Muscle of back (tissue), 13 donors: ENCODE measurements at places on chromosomes 2 and 18. TPM values are rescaled to one million over a fixed set of nuclear protein-coding genes. Genes with fewer than 3 reads are reported as not detected.

Gene AQP12B
- 1.1 TPM for polyA plus RNA-seq

Gene NPPC
- 8.3 TPM for polyA plus RNA-seq

Gene LCT
- polyA plus RNA-seq: not detected

Gene GKN2
- polyA plus RNA-seq: 0.11 TPM

Gene RAPGEF4
- 4.3 TPM for polyA plus RNA-seq

Gene SELENOI
- 11.7 TPM for polyA plus RNA-seq

DNA sequence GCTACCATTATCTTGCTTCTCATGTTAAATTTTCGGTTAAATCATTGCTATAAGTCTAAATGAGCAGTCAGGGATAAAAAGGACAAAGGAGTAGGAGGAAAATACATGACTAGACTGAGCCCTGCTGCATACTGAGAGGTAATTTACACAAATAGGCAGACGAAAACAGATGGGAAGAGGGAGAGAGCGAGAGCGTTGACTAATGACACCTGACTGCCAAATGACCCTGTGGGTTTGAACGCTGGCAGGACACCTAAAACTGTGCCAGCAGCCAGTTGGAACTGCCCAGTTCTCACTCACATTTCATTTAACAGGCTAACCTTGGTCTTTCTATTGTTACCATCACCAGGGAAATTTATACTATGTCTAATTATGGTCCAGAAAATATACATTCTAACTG is 978.2 kb downstream of the CPS1 start:
- no peak for DNase-seq

GRCh38 chr18:35334821-35335220 is 9.4 kb downstream of the ZNF24 start:
- DNase-seq: no peak

DNA sequence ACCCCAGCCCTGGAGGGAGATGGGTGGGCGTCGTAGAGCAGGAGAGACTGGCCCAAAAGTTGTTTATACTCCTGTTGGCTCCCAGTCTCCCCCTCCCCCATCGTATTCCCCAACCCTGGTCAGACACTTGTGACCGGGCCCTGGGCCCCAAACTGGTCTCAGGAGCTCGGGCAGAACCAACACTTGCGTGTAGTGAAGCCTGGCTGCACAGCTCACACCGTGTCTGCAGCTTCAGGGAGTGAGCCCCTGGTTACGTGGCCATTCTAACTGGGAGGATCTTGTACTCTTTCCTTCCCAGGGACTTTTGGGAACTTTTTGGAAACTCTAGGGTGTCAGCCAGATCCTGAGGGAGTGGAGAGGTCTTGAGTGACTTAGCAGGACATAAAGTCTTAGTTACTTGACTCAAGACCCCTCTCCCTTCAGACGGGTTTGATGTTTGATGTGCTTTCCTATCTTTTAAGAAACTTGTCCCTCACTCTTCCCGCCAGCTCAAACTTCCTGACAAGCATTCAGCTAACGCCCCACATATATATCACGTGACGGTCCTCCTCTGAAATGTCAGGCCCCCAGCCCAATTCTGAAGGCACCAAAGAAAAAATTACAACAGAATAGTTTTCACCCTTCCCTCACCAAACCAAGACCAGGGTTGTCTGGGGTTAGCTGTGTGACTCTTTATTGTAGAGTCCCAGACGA is 2.3 kb downstream of the PKDCC start:
- no peak for DNase-seq

DNA sequence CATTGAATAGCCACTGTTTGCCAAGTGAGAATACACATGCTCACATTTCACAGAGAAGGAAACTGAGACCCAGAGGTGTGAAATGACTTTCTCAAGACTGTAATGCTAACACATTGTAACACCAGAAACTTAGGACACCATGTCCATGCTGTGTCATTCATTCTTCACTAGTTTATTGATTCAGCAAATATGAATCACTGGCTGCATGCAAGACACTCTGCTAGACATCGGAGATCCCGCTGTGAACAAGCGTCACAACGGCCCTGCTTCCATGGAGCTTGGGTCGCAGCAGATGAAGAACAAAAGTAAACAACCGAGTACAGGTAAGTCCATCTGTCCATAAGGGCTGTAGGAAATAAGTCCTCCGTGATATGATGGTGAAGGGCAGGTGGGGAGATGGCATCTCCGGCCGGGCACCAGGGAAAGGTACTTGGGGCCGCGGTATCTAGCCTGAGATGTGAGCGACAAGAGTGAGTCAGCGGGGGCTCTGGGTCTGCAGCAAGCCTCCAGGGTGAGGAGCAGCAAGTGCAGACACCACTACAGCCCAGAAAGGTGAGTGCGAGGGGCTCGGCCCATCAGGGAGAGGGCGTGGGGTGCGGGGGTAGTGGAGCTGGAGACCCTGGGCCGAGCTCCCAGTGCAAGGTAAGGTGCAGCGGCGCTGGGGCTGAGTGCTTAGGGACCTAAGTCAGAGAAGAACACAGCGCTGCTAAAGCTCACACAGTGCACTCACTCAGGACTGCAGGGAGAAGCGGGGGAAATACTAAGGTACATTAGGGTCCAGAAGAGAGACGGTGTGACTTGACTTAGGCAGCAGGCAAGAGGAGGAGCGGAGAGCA is 391.2 kb downstream of the FBXO15 start:
- DNase-seq: no peak

GRCh38 chr18:13604786-13605185 is 121.6 kb downstream of the FAM210A start:
- DNase-seq: no peak

DNA sequence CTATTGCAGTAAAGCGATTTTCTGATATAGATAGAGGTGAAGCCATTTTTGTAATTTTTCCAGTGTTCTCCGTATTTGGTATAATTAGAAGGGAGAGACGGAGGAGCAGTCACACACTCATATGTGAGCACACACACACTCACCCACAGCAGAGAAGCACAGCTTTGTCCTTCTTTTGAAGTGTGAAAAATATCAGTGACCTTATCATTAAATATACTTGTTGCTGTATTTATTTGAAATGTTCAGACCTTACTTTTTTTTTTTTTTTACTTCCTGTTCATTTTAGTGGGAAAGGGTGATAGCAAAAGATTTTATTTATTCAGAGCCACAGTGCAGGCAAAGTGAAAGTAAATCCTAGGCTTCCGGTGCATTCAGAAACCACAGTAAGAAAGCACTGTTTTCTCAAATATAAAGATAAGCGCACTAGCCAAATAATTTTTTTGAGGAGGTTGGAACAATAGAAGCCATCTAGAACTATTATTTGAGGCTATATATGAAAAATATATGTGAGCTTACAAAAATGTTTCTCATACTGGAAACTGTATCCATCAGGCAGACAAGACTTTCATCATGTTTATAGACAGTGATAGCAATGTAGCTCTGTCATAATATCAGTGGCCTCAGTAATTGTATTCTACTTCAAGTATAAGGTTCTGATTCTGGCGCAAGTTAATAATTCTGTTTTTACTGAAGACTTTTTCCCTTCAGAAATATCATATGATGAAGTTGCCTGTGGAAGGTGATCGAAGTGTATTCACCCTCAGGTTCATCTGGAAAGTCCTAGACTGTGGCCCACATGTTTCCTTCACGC is 37.2 kb downstream of the TSHZ1 start:
- DNase-seq: peak; percentile 69

- no peak for DNase-seq
Observed at GRCh38 chr18:49399003-49399402, 61.4 kb downstream of the DYM start.

GRCh38 chr2:12429779-12430406 is 286.8 kb upstream of the TRIB2 start:
- no peak for DNase-seq

- DNase-seq: no peak
Observed at GRCh38 chr2:10535703-10536102, 87.6 kb upstream of the ODC1 start.

- DNase-seq: no peak
Observed at GRCh38 chr18:62577765-62578164, 54.9 kb downstream of the ZCCHC2 start.

GRCh38 chr2:218644721-218645120 is 14.7 kb downstream of the ZNF142 start:
- DNase-seq: no peak

DNA sequence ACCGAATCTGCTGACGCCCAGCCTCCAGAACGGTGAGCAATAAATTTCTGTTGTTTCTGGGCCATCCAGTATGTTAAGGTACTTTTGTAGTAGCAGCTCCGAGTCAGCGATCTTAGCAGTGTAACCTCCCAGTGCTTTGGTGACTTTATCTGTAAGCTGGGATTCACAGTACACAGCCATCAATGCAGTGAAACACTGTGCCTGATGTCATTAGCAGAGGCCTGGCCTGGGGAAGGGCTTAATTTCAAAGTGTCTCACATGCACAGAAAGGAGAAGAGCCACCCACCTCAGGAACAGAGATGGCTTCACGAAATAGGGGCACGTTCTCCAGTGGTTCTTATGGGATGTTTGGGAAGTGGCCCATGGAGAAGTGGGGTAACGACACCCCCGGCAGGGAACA is 281.2 kb downstream of the PHLPP1 start:
- no peak for DNase-seq

DNA sequence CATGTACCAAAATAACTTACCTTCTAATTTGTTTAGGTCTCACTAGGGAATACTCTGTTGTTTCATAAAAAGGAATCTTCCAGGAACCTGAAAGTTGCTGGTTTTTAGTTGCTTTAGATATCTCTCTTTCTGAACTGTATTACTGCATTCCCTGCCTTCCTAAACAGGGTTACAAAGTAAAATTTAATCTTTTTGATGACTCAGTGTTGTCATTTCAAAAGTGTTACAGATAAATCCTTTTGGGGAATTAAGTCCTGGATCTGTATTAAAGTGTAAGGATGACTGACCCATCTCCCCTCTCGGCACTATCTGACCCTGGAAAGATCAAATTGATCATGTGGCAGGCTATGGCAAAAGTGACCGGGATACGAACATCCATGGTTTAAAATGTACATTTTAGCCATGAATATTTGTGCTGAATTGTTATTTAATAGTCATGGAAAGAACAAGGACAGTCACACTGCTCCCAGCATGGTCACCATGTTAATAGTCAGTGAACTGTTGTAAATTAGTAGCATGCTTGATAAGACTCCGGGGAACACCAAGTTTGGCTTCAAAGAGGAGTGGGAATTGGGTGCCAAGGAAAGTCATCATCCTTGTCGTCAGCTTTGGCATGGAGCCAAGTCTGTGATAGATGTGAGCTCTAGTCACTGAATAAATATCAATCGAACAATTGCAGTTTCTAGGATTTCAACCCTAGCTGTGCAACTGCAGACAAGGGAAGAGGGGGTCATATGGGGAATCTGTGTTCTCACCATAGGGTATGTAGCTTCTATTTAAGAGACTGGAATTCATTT is 4.2 kb downstream of the PLEKHA3 start:
- peak; percentile 21 for DNase-seq

DNA sequence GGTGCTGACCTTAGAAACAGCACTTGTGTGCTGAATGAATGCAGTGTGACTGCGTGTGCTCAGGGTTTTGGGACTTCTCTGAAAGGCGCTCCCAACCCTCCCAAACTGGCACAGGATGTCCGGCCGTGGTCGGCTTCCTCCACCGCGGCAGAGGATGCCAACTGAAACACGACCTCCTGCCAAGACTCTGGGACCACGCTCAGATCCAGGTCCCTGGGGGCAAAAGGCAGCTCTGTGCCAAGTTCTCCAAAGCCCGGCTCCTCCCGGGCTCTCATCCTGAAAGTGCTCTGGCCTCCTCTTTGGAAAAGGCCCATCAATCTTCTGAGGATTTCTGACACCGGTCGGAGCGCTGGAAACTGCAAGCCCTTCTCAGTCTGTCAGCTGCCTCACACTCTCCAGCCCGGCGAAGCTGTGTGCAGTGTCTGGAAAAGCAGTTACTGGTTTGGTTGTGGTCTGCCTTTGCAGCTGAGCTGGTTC is 32.3 kb upstream of the ZBTB7C start:
- peak; percentile 46 for DNase-seq

DNA sequence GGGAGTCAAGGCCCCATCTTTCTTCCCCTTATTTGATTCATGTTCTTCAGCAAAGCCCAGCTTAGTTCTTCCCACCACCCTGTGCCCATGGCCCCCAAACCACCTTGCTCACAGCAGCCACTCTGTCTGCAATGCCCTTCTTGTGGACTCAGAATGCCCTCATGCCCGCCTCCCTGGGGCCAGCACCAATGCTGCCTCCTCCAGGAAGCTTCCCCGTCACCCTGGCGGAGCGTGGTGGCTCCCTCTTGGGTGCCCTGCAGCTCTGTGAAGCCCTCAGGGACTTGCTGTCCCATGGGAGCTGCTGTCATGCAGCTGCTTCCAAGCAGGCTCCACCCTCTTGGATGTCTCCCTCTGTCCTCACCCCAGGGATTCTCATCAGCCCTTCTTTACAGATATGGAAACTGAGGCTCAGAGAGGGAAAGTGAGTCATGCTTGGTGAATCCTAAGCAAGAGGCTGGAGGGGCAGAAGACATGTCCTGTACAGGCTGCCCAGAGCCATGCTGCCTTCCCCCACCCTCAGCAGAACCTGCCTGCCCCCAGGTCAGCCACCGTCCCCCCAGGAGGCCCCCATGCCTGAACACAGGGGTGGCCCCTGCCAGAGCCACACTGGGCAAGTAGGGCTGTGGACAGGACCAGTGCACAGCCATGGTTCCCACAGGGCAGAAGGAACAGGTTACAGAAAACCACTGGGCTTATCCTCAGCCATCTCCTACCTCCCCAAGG is 11.8 kb upstream of the DUSP2 start:
- no peak for DNase-seq

DNA sequence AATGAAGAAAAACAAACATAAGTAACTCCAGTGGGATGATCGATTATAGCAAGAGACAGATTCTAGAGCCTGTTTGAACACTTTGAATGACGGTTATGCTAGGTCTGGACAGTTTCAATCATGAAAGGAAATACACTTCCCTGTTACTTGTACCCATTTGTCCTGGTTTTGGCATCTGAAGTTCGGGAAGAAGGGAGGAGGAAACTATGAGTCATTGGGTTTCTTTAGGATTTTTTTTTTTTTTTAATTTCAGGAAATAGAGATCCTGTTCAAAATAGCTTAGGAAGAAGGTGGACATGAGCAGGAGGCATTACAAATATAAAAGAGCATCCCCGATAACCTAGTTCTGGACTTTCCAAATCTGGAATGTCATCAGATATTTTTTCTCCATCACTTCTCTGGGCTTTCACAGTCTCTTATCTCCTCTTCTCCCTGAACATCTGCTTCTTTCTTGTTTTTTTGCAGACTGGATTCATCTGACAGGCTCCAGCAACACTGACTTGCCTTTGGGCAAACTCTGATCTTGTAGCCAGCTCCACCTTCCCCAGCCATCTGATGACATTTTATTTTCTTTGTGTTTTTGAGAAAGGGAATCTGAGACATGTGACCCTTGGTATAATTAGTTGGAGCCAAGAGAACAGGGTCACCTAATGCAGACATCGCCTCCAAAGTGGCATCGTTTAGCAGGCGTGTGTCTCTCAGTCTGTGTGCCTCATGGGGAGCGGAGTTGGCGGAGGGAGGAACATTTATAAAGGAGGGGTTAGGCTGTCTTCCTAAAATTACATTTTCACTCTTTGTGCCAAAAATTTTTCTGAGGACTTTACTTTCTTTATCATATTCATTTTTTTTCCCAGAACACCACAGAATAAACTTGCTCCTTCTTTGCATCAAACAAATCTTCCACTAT is 195.3 kb upstream of the EPHA4 start:
- no peak for DNase-seq

- peak; percentile 53 for DNase-seq
Observed at GRCh38 chr2:43105586-43106558, 120.5 kb downstream of the ZFP36L2 start.

GRCh38 chr2:95158441-95158840 is 1.2 kb downstream of the ZNF514 start:
- no peak for DNase-seq

GRCh38 chr2:96267159-96267971 is 1.3 kb downstream of the CIAO1 start:
- DNase-seq: no peak
